ENCODE measurements at places on chromosomes 12 and 14.

DNA sequence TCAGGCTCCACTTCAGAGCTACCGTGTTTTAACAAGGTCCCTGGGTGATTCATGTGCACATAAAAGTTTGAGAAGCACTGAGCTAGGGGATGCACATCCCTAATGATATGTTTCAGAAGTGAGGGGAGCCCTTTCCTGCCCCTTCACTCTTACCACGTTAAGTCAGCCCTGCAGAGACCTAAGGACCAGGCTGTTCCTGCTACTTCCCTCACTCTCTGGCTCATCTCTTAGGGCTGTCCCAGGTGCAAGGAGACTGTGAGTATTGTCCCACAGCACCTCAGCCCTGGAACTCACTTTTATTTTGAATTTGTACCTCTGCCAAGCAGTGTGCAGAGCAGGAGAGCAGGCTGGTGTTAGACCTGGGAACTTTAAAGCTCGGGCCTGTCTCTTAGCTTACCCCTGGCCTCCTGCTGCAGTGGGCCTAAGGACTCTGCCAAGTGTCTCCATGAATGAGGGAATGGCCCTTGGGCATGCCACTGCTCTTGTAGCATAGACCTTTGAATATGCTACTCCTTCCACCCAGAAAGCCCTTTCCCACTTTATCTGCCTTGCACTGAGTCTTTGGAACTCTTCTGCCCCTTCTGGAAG is 11.0 kb upstream of the SUSD6 start:
- DNase-seq, result no peak

- no peak for DNase-seq
Observed at GRCh38 chr12:87848248-87848868, 180.8 kb downstream of the C12orf50 start.

DNA sequence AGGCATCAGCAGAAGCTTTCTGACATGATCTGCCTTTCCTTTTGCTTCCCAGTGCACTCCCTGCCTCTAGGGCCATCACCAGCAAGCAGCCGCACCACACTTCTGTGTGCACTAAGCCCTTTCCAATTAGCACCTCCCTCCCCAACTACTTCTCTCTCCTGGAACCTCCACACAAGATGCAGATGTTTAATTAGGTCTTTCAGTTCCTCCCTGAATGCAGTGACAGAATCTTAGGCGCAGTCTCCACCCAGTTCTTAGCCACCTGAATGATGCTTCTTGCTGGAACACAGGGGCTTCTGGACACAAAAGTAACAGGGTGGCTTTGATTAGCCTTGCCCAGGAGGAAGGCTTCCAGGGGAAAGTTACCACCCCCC is 32.9 kb downstream of the NIN start:
- DNase-seq, result no peak

DNA sequence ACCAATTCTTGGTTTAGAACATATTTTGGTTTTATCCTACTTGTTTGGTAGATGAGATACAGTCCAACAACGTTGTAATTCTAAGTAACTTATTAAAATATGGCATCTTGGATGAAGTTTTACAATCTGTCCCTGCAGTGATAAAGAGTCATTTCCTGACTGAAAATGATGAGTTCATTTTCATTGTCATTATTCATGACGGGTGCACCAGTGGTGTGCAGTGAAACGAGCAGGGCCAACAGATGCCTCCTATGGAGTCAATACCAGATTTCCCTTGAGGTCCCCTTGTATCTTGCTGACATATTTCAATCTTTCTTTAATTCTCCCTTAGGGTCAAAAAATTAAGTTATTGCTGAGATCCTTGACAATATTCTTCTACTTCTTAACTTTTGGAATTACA is 438.5 kb downstream of the LRIG3 start:
- DNase-seq, result no peak

DNA sequence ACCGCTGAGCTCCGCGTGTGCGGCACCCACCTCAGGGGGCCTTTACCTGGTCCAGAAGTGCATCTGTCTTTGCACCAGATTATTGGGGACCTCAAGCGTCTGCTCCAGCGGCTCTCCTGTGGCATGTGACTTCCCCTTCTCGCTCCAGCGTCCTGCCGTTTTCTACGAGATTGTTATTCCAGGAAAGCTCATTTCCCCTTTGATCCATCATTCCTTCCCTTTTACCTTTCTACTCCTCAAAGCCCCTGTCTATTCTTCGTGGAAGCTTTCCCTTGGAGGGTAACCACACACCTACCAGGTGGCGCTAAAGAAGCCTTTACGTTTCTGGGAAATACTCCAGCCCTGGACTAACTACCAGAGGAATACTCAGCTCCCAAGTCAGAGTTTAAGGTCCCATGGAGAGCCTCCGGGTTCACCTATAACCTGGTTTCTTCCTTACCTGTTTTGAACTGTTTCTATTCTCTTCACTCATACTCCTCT is 1.5 kb downstream of the FKBP4 start:
- DNase-seq, result no peak
